COLO829 (cell line): ENCODE measurements at places on chromosomes 6 and 20.

DNA sequence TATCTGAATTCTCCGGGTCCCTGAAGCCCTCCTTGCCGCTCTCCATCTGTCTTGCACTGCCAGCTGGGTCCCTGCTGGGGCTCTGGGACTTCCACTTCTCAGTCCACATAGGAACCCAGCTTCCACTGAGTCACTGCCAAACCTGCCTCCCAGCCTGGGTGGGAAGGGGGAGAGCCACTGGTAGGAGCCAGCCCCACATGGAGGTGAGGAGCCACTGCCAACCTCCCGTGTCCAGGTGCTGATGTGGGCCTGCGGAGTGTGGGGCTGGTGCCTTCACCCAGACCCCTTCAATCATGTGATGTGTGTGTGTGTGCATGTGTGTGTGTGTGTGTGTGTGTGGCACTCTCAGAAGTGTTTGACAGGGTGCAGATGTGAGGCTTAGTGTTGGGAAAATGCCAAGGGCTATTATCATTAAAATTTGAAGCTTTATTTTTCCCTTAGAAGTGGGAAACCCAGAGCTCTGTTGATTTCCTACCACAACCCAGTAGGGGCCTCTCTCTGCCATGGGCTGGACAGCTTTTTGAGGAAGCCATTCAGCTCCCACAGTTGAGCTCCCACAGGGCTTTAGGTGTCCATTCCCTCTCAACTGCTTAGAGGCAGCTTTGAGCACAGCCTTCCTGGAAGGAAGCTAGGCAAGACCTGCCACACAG is 9.3 kb upstream of the SGK2 start:
- no peak for DNase-seq

- DNase-seq = no peak
Measured at GRCh38 chr6:139291813-139292619, at the start of gene TXLNB. TXLNB (minus strand) TSS chr6:139291998; CDS start chr6:139288899, 3,099 bp downstream.

DNA sequence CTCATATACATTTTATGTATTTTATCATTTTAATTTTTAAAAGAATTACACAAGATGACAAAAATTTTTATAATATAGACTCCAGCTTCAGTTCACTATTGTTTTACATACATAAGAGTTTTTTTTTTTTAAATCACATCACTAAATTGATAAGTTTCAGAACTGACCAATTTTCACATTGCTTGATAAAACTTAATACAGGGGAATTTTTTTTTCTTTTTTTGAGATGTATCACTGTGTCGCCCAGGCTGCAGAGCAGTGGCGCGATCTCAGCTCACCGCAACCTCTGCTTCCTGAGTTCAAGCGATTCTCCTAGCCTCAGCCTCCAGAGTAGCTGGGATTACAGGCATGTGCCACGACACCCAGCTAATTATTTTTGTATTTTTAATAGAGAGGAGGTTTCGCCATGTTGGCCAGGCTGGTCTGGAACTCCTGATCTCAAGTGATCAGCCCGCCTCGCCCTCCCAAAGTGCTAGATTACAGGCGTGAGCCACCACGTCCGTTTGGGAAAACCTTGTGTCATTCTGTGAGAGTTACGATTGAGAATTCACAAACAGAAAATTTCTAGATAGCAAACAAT is 36.6 kb upstream of the BTN3A2 start:
- DNase-seq = no peak

- no peak for DNase-seq
Measured at GRCh38 chr6:108968325-108969316, 120.4 kb downstream of the ARMC2 start.

DNA sequence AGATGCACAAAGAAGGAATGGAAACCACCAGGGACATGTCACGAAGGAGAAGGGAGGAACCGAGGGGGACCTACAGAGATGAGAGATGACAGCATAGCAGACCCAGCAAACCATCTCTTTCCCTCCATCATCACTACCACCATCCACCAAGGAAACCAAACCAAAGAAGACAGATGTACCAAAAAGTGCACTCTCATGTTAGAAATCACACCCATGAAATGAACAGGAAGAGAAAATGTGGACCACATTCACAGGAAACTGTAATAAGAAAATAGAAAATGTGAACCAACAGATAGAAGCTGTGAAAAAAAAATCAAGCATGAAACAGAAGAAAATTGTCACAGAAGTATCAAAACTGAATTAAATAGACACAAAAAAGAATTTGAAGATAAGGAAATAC is 672.7 kb downstream of the QKI start:
- no peak for DNase-seq

- no peak for DNase-seq
Measured at GRCh38 chr6:99818161-99818560, 175.9 kb downstream of the MCHR2 start.

GRCh38 chr6:15502446-15503345 is 160.1 kb downstream of the DTNBP1 start:
- DNase-seq = peak; percentile 39

DNA sequence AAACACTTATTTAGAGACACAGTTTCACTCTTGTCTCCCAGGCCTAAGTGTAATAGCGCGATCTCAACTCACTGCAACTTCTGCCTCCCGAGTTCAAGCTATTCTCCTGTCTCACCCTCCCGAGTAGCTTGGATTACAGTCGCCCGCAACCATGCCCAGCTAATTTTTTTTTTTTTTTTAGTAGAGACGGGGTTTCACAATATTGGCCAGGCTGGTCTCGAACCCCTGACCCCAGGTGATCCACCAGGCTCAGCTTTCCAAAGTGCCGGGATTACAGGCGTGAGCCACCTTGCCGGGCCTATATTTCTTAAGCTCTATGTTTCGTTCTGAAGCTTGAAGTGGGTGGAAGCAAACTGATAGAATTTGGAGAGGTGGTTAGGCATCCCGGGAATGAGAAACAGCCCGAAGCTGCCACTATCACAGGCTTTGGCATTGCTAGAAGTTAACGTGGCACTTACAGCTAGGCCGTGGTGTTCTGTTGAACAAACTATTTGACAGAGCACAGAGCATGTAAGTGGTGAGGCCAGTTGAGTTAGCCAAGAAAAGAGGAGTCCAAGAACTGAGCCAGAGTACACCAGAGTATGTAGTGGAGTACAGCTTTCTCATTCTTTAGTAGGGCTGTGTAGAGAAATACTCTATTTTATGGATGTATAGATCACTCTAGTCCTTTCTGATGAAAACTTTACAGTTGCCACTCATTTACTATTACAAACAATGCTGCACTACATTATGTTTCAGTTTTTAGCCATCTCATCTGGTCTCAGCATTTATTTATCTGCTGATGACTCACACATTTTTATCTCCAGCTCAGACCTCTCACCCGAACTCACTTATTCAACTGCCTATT is 62.0 kb upstream of the HFE start:
- no peak for DNase-seq

- no peak for DNase-seq
Measured at GRCh38 chr20:63033794-63034709, 27.3 kb upstream of the BHLHE23 start.

DNA sequence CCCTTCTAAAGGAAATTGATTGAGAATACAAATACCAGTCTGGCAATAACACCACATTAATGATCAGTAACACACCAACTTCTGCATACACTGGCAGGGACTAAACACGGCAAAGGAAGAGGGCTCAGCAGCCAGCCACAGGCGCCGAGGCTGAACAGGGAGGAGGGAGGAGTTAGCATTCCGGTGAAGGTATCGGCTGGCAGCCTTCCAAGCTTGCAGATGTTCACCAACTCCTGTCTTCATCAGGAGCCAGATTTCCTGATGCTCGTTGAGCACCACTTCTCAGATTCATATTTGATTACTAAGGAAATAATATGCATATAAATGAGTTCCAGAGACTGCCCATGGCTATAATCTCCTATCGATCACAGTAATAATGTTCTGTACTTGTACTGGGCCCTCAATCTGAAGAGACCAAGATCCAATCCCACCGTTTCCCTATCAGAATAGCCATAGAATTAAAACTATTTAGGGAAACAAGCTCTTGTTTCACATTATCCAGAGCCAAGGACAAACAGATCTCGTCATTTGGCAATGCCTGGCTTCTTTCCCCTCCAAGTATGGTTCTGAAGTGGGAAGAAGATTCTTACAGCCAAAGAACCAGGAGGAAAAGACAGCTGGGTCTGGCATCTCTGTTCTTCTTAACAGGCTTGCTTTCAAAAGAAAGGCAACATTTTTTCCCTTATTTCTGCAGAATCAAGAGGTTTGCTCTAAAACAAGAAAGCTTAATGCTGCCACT is 42.2 kb downstream of the GFOD1 start:
- DNase-seq = no peak

DNA sequence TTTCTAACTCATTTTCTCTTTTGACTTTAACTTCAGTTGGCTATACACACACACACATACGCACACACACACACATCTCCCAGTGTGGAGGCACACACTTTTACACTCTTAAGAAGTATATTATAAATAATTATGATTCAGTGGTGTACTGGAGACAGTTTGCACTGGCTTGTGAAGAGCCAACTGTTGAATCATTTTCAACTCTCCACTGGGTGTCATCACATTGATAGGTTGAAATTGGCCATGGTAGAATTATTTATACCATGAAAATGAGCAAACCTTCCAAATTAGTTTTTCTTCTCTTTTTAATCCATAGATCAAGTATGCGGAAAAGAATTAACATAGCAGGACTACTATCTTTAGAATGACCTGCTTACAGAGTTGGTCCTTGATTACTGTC is 407.1 kb downstream of the BMP2 start:
- DNase-seq = no peak

- DNase-seq = no peak
Measured at GRCh38 chr6:128597004-128597403, 76.6 kb upstream of the PTPRK start.

DNA sequence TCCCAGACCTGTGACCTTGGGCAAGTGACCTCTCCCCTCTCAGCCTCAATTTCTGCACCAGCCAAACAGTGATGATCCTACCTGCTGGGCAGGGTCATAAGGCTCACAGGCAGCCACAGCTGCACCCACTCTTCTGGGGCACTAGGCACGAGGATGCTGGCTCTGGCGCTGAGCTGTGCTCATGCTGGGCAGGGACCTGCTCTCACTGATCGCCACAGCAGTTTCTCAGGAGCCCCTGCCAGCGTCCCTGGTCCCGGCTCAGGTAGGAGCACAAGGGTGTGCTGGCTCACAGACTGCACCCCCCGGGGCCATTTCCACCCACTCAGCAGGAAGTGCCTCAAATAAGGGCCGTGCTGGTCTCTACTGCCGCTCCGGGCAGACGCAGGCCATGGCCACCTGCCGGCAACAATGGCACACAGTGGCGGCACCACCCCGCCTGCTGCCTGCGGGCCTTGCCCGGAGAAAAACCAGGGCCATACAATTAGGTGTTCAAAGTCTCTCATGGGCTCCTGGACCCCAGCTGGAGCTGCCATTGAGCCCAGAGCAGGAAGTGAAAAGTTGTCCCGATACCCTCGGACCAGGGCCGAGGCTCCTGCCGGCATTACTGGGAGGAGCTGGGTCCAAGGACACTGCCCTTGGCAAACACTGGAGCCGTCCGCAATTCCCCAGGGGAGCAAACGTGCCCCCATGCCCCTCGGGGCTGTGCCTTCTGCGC is 4.6 kb upstream of the CABLES2 start:
- DNase-seq = no peak

DNA sequence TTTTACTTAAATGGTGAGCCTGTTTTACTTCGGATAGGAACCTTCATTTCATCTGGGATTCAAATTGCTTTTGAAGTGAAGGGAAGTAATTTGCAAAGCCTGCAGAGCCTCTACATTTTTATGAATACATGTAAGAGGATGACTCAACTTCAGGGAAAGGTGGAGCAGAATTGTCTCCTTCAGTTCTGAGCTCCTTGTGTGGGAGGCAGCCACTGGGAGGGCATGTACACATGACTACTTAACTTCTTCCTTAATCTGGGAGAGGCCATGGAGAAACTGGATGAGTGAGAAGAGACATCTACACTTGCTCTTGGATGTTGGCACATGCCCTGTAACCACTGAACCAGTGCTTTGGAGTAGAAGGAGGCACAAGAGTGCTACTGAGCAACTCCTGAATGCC is 145.1 kb upstream of the NRSN1 start:
- peak; percentile 64 for DNase-seq

- peak; percentile 77 for DNase-seq
Measured at GRCh38 chr20:44961870-44962267, 1.7 kb upstream of the TOMM34 start.

DNA sequence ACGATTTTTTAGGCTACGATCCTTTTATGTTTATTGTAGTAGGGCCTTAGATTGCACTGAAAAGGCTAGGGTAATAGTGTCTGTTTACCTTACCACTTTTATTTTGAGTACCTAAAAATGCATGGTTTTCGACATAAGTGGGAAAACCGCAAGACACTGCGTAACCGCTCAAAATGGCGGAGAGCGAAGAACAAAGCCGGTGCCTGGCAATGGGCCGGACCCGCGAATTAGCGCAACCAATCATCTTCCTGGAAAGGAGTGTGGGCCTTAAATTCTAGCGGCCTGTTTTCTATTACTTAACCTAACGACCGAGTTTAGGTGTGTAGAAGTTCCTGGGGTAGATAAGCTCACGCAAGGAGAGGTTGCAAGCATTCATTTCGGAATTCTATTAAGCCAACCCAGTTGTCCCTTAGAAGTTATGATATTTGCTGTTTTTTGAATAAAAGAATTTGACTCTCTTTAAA is 118.0 kb downstream of the HFE start:
- peak; percentile 87 for DNase-seq

DNA sequence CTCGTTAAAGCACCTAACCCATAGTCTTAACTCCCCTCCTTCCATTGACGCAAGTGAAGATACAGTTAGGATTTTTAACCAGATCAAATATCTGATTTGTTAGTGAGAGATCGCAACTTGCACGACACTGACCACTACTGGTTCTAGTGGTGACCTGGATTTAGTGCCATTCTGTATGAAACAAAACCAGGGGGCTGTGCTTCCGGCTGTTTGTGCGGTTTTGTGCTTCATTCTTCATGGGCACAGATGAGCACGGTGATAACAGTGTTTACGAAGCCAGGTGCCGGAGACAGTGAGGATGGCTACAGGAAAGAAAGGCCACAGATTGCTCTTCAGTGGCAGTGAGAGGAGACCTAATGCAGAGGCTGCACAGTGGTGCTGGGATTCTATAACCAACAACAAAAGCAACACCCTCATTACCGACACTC is 75.5 kb downstream of the NOL4L start:
- DNase-seq = no peak

DNA sequence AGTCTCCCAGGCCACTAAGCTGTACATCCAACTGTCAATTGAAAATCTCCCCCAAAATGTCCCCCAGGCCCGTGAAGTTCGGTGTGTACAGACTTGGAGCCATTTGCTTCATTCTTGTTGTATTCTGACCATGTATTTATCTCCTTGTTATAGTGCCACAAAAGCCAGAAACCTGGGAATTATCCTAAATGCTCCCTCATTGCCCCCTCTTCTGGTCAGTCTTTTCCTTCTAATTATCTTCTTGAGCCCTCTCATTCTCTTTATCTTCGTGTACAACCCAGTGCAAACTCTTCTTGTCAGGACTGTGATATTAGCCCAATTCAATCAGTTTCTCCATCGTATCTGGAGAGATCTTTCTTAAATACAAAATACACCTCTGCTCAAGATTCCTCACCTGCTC is 64.7 kb downstream of the RFX6 start:
- DNase-seq = no peak

DNA sequence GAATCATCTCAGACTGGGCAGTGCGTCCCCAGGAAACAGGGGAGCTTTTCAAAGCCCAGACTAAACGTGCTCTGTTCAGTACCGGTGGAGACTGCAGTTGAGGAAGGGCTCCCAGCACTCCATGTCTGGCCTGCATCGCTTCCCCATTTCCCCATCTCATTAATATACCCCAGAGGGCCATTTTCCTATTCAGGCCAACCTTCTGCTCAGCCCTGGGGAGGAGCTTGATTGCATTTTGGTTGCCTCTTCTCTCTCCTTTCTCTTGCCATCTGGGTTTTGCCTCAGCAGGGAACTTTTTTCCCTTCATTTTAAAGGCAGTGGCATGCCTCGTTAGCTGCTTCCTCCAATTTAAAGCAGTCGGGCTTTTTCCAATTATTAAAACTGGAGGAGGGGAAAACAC is 394.3 kb upstream of the SOX4 start:
- DNase-seq = no peak
